Stimulated activated CD8-positive, alpha-beta memory T cell treated with anti-CD3 and anti-CD28 coated beads, Interleukin-12 subunit alpha, Interleukin-12 subunit beta, amount 100 ng/mL, for 1 hour (primary cell): ENCODE measurements at places on chromosomes 7 and 10.

- DNase-seq: no peak
These were observed 17.3 kb upstream of the NRBF2 start for GRCh38 chr10:63115732-63116383.

- no peak for DNase-seq
These were observed 42.6 kb upstream of the AMPH start for GRCh38 chr7:38673795-38674194.

GRCh38 chr7:139693651-139694388, 84.0 kb downstream of the HIPK2 start:
- no peak for DNase-seq

- DNase-seq: no peak
These were observed 775 bp upstream of the ABHD11 start for GRCh38 chr7:73739387-73739767.

GRCh38 chr10:125147971-125148439, 12.4 kb downstream of the CTBP2 start:
- no peak for DNase-seq

- no peak for DNase-seq
These were observed 44.6 kb upstream of the NAMPT start for GRCh38 chr7:106329408-106329807.

DNA sequence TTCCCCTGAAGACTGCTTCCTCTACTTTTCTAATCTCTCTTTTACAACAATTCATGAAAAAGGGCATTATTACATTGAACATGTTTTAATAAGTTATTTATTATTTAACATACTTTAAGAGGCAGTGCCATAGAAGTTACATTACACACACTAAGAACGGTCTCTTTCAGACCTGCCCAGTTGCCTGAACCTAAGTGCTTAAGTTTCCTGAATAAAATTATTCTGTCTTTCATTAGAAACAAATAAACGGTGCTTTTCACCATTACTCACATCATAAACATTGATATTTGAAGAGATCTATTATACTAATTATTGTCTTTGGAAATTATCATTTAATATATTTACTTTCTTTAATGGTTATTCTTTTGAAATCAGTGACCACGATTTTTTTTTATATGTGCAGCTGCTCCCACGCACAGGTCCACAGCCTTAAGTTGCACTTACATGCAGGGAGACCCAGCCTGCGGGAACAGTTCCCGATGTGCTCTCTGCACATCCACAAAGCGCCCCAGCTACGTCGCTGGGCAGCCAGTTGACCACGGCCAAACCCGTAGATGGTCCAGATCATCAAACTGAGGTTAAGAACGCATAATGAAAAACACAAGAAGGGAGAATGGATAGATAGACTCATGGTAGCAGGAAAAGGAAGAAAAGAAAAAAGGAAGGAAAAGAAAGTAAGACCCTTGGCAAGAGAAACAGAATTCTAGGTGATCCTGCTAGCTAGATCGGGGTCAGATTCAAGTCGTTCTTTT, 437.0 kb upstream of the MGMT start:
- no peak for DNase-seq

DNA sequence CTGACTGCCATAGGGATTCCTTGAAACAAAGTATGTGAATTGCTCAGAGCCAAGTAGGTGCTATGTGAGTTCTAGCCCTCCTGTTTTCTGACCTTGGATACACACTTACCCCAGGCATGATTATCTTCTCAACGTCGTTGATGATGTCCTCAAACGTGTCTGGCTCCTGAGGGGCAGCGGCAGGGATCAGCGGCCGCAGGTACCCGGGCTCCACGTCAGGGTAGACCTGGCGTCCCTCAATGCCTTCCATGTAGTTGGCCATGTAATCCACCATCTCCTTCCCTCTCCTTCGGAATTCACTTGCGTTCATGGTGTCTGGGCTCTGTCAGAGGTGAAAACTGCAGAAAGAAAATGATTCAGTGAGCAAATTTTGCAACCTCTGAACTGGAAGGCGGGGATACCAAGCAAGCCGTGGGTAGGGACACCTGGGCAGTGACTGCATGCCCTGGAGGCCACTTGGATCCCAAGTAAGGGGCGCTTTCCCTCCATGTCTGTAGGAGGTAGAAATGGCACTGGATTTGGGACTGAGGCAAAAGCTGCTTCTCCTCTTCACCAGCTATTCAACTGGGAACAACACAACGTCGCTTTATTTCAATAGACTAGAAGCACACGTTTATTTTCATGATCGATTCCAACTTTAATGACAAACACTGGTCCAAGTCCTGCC, 21.3 kb downstream of the DDC start:
- DNase-seq: no peak

DNA sequence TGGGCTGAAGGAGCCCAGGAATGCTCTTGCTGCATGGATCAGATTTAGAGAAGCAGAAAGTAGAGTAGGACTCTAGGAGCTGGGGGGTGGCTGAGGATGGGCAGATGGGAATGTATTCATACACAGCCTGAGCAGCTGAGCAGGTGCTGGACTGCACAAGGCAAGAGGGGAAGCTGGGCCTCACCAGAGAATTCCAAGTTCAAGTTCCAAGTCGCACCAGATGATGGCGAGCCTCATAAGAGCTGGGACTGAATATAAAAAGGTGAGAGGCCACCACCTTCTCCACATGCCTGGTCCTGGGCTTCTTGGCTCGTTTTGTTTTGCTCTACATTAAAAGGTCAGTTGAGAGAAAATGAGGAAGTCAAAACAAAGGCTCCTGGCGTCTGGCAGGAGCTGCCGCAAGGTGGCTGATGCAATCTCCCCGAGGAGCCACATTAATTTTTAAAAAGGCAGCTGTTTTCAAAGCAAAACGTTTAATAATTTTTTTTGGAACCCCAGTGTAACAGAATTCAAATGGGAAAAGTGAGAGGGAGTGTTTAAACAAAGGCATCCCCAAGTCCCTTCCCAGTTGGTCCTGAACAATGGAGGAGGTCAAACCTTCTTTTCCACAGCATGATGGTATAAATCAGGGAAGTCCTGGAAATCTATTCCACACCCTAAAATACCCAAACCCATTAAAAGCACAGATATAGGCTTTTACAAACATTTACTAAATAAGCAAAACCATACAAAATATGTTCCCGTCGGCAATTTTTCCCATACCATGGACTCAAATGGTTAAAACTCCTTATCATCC, 9.5 kb downstream of the CYREN start:
- no peak for DNase-seq

DNA sequence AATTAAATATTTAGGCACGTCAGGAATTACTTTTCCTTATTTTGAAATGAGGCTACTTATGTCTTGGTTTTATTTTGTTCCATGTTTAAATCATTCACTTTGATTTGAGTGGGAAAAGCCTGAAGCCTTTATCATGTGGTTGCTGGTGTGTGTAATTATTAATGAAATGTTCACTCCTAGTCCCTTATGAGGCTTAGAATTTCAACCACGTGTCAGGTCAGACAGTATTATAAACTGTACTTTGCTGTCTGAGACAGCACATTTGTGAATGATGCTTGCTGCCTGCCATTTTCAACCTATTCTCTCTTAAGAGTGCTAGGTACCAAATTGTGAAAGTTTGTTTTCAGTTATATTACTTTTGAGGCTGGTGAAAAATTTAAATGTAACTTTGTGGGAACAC, 58.9 kb downstream of the COL17A1 start:
- no peak for DNase-seq

DNA sequence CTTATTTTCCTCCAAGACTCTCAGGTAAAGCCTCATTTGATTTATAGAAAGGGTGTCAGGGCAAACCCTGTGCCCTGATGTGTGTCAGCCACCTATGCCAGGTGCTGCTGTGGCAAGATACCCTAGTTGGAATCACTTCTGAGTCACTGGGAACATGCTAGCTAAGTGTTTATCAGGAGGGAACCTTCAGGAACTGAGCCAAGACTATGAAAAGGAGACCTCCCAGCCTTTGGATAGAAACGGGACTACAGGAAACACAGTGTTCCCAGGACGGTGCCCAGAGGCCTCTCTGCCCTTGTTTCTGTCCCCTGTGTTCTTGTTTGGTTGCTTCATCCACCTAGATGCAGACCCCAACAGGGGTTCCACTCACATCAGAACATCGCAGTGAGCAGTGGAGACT, 28.5 kb downstream of the CNNM1 start:
- DNase-seq: no peak

- DNase-seq: no peak
These were observed 95.7 kb upstream of the PALS2 start for GRCh38 chr7:24477398-24478136.

DNA sequence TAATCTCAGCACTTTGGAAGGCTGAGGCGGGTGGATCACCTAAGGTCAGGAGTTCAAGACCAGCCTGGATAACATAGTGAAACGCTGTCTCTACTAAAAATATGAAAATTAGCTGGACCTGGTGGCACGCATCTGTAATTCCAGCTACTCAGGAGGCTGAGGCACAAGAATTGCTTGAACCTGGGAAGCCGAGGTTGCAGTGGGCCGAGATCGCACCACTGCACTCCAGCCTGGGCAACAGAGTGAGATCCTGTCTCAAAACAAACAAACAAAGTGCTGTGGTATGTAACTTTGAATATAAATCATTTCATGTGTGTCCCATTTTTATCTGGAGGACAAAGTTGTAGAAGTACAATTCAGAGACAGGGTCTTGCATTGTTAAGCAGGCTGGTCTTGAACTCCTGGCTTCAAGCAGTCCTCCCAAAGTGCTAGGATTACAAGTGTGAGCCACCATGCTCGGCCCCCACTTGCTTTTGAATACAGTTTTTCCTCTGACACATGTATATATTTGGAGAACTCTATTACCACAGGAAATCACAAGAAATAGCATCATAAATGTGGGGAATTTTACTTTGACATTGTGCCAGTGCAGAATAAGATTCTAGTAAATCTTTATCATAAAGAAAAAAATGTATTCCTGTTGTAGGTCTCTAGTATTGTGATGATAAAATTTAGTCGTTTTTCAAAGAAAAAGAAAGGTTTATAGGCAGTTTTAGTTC, 32.6 kb downstream of the PTPN12 start:
- DNase-seq: no peak

GRCh38 chr7:101990811-101991418, 173.5 kb downstream of the CUX1 start:
- DNase-seq: no peak

GRCh38 chr7:32479574-32480200, 10.5 kb downstream of the LSM5 start:
- DNase-seq: no peak
